Amygdala (tissue), 56 donors: ENCODE measurements at places on chromosomes 11 and 22.

- DNase-seq = no peak
These were observed 19.3 kb upstream of the CBX7 start for GRCh38 chr22:39171623-39172264.

DNA sequence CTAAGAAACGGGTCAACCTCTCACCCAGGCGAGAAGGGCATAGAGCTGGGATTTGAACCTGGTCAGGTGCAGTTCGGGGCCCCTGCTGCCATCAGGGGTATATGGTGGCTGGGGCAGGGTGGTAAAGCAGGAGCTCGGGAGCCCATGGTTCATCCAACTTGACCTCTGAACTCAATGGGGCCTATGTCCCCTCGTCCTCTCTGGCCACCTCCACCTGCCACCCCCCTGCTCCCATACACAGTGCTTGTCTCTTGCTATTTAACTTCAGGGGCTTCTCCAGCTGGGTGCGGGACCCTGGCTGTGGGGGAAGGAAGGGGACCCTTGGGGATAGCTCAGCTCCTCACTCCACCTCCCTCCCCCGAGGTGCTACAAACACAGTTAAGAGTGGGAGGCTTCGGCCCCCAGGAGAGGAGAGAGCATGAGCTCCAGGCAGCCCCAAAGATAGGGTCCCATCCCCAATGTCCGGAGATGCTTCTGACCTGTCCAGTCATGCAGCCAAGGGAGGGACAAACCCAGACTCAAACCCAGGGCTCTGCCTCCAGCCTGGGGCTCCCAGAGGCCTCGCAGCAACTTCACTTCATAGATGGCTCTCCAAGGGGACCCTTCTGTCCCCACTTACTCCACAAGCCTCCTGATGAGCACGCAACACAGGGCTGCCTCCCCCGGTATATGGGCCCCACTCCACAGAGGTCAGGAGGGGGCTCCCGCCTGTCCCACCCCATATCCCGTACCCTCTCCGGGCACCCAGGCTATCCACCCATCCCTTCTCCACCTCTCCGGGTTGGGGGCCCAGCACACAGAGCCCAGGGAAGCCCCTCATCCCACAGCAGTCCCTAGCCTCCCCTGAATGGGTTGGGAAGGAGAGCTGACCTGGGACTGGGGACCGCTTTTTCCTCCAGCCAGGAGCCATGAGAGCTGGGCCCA lies 712 bp downstream of the IL2RB start:
- DNase-seq = no peak

DNA sequence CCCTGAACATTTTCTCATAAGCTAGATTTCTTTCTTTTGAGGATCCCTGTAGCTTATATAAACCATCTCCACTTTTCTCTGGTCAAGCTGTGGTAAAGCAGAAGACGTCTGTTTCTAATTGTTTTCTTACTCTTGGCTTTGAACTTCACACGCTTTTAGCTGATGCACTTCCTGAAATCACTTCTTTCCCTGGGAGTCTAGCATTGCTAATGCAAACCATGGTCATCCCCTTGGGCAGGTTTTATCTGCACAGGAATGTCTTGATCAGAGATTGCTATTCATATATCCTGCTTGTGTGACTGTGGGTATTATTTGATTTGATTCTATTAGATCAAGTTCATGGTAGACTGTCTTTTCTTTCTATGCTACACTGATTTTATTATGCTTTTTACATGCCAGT lies 199.2 kb upstream of the POU2AF2 start:
- DNase-seq = no peak

DNA sequence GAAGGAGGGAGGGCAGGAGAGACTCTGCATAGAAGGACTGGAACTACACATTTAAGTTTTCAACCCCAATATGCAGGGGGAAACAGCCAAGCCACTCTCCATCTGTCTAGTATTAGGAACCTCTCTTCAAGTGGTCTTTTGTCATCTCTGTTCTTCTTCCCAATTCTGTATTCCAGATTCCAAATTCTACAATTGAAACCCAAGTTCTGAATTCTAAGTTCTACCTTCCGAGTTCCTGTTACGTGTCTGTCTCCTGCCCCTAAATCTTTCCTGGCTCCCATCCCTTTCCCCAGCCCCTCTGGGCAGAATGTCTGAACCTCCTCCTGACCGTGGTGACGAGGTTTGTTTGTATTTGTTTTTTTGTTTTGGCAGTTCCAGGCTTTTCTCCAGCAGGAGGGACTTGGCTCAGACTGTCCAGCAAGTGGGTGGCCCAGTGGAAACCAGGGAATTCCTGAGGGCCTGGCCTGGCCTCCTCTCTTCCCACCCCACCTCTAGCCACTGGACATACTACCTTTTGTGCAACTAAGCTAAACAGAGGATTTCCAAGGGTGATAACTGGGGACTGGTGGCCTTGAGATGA lies 1.6 kb upstream of the THOC5 start:
- peak; percentile 9 for DNase-seq

DNA sequence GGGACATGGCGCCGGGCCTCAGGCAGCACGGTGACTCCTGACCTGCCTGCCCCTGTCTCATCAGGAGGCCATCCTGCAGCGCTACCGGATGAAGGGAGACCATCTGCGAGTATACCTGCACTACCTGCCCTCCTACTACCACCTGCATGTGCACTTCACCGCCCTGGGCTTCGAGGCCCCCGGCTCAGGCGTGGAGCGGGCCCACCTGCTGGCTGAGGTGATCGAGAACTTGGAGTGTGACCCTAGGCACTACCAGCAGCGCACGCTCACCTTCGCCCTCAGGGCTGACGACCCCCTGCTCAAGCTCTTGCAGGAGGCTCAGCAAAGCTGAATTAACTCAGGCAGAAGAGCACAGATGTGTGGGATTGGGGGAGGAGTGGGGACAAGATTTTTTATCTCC lies 10.2 kb upstream of the ST3GAL4 start:
- DNase-seq = no peak

DNA sequence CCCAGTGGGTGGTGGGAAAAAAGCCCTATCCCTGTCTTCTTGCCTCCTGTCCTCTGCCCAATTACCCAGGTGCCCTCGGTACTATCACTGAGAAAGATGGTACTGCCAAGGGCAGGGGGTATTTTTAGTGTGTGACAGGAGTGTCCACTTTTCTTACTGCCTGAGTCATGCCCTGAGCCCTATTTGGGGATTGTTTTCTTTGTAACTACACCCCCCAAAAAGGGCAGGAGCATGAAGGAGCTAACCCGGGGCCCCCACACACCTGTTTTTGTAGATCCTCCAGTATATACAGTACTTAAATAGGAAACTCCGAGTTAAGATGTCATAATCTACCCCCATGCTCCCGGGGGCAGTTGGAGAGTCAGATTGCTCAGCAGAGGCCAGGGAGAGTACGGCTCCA lies 3.8 kb downstream of the SMTNL1 start:
- no peak for DNase-seq

DNA sequence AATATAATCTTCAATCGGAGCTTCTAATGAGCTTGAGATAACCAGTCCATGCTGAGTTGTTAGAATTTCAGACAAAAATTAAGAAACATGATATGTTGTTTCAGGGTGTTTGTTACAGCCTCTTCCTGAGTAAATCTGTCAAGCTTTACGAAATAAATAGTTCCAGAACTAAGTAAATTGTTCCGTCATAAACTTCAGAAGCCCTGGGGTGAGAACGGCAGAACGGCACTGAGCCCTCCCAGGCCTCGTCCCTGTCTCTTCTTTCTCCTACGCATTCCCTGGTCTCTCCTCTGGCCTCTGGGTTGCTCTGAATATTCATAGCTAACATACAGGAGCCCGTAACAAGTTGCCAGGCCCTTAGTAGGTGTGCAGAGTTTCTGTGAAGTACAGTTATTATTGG lies 390.8 kb upstream of the NARS2 start:
- DNase-seq = no peak

GRCh38 chr11:57251491-57252104 lies 14.5 kb upstream of the APLNR start:
- DNase-seq = no peak

DNA sequence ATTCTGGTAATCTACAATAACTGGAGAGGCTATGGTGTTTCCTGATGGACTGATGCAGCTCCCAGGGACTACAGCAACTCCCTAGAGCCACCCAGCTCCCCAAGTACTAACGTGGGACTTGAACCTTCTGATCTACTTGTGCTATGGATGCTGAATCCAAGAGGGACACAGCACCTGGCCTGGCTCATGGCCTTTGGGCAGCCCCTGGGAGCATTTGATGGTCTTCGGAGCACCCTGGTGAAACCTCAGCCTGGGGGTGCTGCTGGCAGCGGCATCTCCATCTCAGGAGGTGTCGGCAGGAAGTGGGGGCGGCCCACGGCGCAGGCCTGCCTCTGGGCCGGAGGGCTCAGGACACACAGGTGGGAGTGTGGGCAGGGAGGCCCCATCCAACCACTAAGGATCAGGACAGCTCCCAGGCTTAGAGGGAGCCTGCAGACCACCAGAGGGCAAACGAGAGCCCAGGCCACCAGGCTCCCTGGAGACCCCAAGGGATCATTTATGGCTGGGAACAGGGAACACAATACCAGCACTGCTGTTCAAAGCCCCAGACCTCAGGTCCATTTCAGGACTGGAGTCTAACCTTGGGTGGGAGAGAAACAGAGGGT lies 8.7 kb downstream of the EHD1 start:
- DNase-seq = no peak

- DNase-seq = no peak
These were observed 45.9 kb downstream of the CHRDL2 start for GRCh38 chr11:74685338-74685737.

DNA sequence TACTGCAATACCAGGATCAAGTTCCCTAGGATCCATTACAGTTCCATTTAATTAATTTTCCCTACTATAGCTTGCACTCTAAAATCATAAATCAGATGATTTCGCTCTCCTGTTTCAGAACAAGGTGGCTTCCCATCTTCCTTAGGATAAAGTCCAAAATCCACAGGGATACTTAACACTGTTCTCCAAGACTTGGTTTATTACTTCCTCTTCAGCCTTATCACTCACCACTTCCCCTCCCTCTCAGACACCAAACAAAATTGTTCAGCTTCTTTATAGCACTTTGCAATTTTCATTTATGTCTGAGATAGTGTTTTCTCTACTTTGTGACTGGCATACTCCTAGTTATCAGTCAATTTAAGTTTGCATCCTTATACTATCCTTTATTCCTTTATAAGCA lies 124.6 kb downstream of the GRIA4 start:
- no peak for DNase-seq

DNA sequence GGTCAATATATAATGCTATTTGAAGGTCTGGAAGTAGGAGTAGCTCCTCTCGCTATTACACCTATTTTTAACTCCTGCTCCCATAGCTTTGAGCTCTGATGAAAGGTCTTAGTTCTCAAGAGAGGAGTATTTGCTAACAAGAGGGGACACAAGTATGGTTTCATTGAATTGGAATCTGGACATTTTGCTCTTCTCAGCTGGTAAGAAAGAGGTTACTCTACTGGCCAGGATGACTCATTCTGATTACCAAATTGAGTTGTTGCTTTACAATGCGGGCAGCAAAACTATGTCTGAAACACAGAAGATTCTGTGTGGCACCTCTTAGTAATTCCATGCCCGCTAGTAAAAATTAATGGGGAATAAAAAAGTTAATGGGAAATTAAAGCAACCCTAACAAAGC lies 63.6 kb upstream of the EP300 start:
- no peak for DNase-seq

DNA sequence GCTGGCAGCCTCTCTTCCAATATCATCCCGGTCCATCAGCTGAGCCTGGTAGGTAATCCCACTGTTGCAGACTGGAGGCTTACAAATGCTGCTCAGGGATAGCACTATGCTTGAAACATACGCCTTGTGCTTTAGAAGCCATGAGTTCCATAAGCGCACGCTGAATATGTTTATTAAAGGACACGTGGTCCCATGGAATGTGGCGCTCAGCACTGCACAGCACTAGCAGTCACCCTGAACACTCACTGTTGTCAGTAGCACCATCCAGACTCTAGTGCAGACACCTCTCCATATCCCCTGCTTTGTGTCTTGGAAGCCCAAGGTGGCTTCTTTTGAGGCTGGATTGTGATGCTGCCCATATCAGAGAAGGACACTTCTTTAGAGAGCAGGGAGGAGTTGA lies 120.9 kb downstream of the MAML2 start:
- no peak for DNase-seq

DNA sequence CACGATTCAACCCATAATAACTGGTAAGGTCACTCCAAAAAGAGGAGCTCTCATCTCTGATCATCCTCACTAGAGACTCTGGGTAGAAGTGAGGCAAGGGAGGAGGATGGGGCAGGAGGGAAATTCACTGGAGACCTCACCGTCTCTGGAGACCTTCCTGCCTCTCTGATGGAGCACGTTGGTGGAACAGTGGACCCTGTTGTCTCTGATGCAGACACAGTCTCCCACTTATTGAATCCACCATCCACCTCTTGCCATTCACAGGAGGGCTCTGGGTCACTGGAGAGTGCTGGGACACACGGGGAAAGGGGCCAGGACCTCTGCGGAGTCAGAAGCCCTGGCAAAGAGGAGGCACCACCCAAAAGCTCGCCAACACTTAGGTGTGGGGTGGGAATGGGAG lies 137.6 kb upstream of the SEZ6L start:
- no peak for DNase-seq

GRCh38 chr11:31326470-31327148 lies 42.9 kb downstream of the DCDC1 start:
- no peak for DNase-seq

DNA sequence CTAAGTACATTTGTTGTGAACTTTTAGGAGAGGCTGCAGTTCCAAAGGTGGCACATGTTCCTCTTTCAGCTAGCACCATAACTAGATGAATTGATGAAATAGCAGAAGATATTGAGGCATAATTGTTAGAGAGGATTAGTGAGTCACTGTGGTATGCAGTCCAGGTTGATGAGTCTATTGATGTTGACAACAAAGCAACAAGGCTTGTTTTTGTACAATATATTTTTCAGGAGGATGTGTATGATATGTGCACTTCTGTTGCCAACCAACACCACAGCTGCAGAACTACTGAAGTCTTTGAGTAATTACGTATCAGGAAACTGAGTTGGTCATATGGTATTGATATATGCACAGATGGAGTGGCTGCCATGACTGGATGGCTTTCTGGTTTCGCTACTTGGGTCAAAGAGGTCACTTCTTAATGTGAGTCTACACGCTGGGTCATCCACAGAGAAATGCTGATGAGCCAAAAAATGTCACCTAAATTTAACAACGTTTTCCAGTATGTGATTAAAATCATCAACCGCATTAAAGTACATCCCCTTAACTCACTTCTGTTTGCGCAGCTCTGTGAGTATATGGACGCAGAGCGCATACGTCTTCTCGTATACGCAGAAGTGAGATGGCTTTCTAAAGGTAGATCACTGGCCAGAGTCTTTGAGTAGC lies 261.3 kb upstream of the ANO5 start:
- DNase-seq = no peak

- DNase-seq = no peak
These were observed 377.7 kb downstream of the TENM4 start for GRCh38 chr11:79062814-79063762.

- no peak for DNase-seq
These were observed 191.9 kb downstream of the NELL1 start for GRCh38 chr11:20861322-20861721.

GRCh38 chr11:69804769-69805508 lies 14.3 kb downstream of the FGF3 start:
- DNase-seq = no peak
